ENCODE measurements at places on chromosomes 11 and 22.

- no peak for DNase-seq
Measured at GRCh38 chr11:17986007-17986710, 26.7 kb downstream of the SERGEF start.

- no peak for DNase-seq
Measured at GRCh38 chr11:24216488-24216887, 280.4 kb upstream of the LUZP2 start.

GRCh38 chr11:69467646-69468045 lies 13.8 kb upstream of the LINC01488 start:
- DNase-seq, result no peak

DNA sequence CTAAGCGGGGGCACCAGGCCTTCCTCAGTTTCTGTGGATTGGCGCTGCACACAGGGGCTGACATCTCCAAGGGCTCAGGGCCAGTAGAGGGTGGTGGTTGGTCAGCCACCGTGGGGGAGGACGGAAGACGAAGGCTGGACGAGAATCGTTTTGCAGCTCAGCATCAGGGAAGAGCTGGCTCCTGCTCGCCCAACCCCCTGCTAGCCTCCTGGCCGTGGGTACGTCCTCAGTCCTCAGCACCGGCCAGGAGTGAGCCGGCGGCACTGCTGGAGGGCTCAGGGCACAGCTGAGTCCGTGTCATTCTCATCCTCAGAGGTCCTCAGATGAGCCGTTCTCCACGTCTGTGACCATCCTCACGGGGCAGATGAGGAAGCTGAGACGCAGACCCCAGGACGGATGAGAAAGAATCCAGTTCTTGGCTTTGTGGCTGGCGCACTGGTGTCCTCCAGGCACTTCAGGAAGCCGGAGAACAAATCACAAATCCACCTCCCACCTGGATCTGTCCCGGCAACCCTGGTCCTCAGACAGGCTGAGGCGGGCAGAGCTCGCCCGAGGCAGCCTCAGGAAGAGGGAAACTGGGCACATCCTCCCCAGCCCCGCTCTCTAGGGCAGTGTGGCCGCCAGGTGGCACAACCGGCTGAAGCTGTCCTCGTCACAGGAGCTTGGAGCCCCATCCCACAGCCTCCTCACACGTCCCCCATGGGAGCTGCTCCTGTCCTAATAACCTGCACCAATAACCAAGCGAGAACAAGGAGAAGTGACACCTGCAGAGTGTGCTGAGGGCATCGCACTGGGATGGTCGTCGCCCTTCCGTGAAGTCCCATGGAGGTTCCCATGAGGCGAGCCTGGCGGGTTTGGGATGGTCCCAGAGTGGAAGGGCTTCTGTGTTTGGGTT lies 393.7 kb downstream of the BRD1 start:
- DNase-seq, result no peak

GRCh38 chr11:30433831-30434230 lies 110.9 kb downstream of the ARL14EP start:
- DNase-seq, result no peak

DNA sequence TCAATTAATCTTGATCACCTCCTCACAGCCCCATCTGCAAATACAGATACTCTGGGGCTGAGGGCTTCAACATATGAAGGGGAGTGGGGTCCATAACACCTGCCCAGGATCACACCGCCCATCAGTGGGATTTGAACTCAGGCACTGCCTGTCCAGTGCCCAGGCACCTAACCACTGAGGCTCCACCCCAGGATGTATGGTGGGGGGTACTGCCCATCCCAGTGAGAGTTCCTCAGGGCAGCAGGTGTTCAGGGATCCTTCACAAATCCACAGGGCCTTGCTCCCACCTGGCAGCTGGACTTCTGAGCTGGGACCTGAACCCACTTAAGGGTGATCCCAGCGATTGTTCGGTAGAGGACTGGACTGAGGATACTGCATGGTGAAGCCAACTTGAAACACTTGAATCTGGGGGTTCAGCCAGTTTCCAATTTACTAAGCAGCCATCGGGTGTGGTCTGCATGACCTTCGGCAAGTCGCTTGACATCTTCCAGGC lies 33.3 kb downstream of the PRDM11 start:
- DNase-seq, result no peak

DNA sequence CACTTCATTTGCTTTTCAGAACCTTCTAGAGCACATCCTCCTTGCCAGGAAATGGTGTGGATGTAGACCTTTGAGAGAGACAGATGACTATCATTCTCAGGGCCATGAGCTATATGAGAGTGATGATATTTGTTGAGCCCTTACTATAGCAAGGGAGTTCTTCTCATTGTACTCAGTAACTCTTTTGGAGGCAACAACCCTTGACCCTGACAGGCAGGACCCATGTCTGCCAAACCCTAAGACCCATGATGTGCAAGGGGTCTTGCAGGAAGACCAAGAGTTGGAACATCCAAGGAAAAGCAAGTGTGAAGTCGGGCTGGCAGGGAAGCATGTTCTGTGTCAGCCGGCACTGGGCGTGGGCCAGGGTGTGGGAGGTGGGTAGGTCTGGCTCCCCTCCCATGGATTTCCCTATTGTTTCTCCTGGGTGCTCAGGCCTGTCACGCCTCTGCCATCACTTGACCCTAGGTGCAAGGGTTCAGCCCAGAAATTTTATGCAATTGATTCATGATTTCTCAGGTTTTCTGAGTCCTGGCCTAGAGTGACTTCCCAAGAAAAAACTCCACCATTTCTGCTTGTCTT lies 1.2 kb downstream of the FOLR3 start:
- DNase-seq, result no peak

GRCh38 chr11:7977232-7977917 lies 9.8 kb upstream of the EIF3F start:
- no peak for DNase-seq

GRCh38 chr11:75888416-75888815 lies 73.4 kb downstream of the UVRAG start:
- no peak for DNase-seq

DNA sequence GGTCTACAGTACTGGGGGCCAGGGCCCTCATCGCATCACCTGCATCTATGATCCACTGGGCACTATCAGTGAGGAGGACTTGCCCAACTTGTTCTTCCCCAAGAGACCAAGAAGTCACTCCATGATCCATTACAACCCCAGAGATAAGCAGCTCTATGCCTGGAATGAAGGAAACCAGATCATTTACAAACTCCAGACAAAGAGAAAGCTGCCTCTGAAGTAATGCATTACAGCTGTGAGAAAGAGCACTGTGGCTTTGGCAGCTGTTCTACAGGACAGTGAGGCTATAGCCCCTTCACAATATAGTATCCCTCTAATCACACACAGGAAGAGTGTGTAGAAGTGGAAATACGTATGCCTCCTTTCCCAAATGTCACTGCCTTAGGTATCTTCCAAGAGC lies 3.8 kb upstream of the PPFIBP2 start:
- no peak for DNase-seq

GRCh38 chr11:59899532-59899931 lies 20.9 kb downstream of the OOSP3 start:
- no peak for DNase-seq

DNA sequence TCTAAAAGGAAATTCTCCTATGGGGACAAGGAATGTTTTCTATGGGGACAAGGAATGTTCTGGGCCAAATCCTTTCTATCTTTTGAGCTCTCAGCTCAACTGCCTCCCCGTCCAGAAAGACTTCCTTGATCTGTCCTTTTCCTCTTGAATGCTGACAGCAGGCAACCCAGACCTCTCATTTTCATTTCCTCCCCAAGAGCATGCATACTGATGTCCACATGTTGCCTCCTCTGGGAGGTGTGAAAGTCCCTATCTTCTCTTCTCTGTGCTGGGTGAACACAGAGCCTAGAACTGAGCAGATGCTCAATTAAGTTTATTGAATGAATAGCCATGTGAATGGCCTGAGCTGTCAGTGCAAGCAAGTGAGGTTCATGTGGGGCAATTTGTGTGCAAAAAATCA lies 331.9 kb upstream of the NARS2 start:
- no peak for DNase-seq

GRCh38 chr22:22196833-22197477 lies 47.6 kb upstream of the VPREB1 start:
- DNase-seq, result no peak

DNA sequence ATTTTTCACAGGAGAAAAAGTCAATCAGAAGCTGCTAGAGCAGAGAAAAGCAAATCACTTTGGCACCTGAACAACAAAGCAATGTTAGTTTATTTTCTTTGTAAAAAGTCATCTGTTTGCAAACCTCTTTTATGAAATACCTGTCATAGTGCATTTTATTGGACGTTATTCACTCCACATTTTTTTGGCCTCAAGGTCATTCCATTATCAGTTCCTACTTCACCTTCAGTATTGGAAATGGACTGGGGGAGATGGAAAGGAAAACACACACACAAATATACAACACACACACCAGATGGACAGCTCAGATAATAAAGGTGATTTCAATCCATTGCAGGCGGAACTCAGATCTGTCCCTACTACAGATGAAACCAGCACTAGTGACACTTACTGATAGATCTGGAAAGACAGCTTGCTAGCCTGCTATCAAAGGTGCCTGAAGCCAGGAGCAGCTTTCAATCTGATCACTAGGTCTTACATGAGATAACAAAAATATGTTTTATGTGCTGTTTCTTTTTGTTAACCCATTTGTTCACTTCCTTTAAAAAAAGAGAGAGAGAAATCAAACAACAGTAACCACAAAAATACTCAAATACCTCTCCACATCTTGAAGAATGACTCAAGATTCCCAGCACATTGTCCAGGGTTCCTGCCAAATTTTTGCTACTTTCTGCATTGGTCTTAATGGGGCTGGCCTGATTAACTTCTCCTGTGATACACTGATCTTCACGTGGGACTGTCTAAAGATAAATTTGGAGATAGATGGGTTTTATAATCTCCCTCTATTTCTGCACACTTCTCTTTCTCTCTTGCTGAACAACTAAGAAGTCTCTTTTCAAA lies 844.3 kb upstream of the TENM4 start:
- DNase-seq, result no peak

- DNase-seq, result no peak
Measured at GRCh38 chr11:62604460-62605120, 2.9 kb upstream of the MTA2 start.

DNA sequence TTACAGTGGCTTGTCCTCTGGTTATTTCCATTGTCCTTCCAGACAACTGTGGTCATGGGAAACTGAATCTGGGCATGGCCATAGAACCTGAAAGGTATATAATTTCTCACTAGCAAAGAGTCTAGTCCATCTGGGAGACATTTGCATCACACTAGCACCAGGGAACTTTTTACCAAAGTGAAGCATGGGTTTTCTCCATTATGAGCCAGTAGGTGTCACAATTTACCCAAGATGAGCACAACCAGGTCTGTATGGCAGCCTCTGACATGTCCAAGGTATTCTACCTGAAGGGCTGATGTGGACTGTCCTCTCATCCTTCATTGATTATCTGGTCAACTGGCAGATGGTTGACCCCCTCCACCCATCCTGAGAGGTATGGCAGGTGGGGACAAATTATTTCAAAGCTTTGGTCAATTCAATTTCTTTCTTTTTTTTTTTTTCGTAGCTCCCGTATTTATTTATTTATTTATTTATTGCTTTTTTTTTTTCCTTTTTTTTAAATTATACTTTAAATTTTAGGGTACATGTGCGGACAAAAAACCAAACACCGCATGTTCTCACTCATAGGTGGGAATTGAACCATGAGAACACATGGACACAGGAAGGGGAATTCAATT lies 425.9 kb downstream of the TMEM135 start:
- DNase-seq, result no peak

- no peak for DNase-seq
Measured at GRCh38 chr22:20271114-20271994, 3.2 kb upstream of the RTN4R start.

DNA sequence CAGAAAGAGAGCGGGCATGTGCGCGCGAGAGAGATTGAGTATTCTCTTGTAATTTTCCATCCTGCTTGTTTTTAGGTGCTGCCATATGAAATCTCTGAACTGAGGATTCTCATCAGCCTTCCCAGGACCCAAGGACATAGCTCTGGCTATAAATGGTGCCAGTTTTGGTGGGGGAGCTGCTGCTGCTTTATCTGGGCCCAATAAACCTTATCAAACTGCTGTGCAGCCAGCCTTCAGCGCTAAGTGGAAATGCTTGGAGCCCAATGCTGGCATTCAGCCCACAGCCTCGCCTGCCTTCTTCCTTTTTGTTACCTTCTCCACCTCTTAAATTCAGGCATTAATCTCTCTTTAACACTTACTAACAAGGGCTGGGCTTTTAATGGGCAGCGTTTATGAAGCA lies 2.4 kb upstream of the ZBTB16 start:
- no peak for DNase-seq

DNA sequence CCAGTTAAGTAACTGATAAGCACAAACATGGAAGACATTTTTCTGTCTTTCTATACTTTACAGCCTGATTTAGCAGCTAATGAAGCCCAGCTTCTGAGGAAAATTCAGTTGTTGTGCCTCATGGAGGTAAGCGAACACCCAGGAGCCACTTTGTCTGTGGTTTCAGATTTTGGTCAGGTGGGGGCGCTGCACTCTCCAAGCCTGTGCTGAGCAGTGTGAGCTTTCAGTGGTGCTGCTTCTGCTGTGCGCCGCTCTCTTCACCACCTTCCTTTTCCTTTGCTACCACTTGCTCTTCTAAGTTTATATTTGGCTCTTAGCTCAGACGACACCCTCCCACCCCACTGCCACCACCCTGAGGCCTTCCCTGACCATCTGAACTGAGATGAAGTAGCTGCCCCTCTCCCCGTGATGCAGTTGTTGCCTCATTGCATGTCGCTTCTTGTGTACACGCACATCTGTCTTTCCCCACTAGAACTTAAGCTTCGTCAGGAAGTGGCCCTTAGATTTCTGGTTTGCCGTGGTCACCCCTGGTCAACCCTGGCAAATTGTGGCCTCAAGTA lies 14.0 kb downstream of the PSMD13 start:
- DNase-seq, result peak; percentile 70

DNA sequence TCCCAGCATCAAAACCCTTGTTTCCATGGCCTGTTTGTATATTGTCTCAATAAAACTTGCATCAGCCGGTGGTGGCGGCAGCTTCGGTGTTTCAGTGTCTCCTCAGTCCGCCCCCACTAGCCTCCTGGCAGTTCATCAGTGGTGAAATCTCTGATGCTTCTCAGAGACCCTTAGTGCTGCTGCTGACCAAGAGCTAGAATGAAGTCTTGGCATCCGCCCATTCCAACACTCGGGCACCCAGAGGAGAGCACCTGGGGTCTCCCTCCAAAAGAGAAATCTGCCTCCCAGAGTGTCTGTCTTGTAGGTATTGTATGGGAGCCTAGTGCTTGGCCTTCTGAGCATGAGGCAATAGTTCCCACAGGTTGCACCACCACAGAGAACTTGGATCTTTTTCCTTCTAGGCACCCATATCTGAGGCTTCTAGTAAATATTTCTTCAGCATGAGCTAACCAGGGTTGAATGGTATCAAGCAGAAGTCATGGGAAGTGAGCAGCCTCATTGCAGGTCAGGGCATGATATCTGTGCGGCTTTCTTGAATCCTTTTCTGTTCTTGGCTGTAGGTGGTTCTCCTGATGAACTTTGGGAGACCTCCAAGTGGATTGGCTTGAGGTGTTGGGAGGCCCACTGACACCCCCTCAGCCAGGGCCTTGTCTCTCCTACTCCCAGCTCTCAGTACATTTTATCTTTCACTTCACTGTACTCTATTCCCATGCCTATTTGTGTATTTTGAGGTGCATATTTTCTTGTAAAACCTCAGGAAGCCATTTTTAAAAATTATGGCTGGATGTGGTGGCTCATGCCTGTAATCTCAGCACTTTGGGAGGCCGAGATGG lies 13.2 kb upstream of the AIFM3 start:
- DNase-seq, result no peak

GRCh38 chr22:38345782-38346181 lies 28.5 kb upstream of the CSNK1E start:
- DNase-seq, result no peak

GRCh38 chr11:130645164-130645842 lies 196.9 kb downstream of the ADAMTS15 start:
- DNase-seq, result no peak

GRCh38 chr11:7501894-7502293 lies 11.9 kb upstream of the PPFIBP2 start:
- no peak for DNase-seq

Measured in stimulated activated CD8-positive, alpha-beta memory T cell treated with anti-CD3 and anti-CD28 coated beads, Interleukin-15, amount 100 ng/mL, for 1 hour (primary cell).